HFF-Myc (cell line): ENCODE measurements at places on chromosomes 12 and 14.

DNA sequence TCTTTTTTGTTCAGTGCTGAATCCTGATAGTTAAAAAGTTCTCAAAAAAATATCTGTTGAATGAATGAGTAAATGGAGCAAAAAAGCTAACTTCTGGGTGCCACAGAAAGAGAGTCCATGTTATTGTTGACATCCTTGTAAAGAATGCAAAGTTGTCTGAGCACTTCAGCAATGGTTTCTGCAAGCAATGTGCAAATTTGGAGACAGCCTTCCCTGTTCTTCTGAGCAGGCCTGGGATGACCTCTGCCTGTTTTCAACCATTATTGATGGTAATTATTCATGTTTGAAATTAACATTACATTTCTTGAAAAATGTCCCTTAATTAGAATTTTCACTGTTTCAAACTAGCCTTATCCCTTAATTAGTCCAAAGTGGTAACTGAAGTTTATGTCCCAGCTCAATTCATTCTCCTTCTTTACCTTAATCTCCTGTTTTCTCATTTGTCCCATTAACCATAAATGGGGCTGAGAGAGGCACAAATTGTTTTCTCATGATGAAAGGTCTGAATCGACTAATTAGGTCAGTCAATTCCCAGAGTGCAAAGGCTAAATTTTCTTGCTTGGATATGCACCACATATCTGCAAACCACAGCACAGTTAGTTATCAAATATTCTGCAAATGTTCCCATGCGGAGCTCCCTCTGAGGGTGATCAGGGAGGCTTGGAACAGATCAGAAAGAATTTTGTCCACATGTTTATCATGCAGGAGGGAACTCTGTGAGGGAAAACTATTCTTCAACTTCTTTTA is 139.4 kb upstream of the KRR1 start:
- no peak for DNase-seq

- no peak for DNase-seq
Observed at GRCh38 chr12:48907245-48907644, 18.0 kb downstream of the FKBP11 start.

DNA sequence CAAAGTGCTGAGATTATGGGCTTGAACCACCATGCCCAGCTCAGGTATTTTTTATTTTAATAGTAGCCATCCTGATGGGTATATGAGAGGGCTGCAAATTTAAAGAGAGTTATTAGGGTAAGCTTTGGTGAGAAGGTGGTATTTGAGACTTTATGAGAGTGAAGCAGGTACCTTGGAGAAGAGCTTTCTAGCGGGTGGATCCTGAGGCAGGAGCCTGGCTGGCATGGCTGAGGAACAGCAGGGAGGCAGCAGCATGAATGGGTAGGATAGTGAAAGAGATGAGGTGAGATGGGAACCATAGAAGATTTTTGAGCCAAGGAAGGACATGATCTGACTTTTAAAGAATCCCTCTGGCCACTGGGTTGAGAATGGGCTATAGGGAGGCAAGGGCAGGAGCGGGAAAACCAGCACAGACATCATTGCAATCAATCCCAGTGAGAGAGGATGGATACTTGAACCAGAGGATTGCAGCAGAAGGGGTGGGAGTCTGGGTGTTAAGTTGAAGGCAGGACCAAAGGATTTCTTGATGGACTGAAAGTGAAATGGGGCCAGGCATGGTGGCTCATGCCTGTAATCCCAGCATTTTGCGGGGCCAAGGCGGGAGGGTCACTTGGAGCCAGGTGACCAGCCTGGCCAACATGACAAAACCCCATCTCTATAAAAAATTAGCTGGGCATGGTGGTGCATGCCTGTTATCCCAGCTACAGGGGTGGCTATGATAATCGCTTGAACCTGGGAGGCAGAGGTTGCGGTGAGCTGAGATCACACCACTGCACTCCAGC is 5.7 kb downstream of the SVOP start:
- no peak for DNase-seq

- no peak for DNase-seq
Observed at GRCh38 chr12:2667716-2668440, 126.9 kb upstream of the FKBP4 start.

DNA sequence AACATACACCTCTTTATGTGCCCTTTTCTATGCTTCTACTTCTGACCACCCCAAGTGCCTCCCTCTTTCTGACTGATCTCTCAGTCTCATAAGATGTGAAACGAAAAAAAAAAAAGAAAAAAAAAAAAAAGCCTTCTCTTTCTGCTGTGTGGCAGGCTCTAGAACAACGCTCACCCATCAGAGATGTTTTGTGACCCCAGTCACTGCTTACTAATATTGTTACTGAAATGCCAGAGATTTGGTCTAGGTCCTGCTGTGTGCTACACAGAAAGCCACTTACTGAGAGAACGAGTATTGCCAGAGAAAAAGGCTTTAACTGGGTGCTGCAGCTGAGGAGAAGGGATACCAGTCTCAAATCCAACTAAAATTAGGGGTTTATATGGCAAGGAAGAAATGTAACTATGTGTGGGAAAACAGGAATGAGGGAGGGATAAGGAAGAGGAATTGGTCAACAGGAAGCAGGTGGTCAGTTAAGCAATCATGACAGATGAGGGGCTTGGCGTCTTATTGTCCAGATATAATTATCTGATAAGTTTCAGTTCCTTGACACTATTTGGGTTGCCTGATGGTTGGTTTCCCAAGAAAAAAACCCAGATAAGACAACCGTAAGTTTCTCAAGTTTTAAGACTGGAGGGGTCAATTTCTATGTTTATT is 149.0 kb downstream of the NAV3 start:
- no peak for DNase-seq

GRCh38 chr14:90483571-90483974 is 86.7 kb downstream of the CALM1 start:
- no peak for DNase-seq

- DNase-seq: no peak
Observed at GRCh38 chr12:93002293-93003054, 73.4 kb upstream of the EEA1 start.

GRCh38 chr12:71449373-71450070 is 9.9 kb downstream of the LGR5 start:
- DNase-seq: no peak

DNA sequence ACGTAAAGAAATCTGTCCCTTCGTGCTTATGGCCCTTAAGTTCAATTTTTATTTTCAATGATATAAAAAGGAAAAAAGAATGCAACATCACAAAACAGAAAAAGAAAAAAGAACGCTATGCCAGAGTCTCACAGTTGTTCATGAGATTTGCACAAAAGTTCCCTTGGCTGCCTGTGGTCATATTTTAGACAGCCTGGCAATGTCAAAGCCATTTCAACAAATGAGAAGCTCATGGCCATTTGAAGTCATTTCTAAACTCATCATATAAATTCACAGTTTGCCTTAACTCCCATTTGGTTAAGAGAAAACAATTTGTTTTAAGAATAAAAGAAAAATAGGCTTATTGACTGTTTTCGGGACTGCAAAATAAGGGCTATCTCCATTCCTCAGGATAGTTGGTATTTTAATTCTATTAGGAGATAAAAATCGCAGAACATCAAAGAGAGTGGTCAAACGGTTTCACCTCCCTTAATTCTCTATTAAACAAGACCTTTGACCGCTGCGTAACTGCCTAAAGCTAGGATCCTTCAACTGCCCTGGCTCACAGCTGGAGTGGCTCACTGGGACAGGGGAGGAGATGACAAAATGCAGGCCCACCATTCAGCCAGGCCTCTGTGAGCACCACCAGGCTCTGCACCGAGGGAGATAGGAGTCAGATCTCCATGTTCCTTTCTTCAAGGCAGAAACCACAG is 119.2 kb upstream of the DAAM1 start:
- no peak for DNase-seq

DNA sequence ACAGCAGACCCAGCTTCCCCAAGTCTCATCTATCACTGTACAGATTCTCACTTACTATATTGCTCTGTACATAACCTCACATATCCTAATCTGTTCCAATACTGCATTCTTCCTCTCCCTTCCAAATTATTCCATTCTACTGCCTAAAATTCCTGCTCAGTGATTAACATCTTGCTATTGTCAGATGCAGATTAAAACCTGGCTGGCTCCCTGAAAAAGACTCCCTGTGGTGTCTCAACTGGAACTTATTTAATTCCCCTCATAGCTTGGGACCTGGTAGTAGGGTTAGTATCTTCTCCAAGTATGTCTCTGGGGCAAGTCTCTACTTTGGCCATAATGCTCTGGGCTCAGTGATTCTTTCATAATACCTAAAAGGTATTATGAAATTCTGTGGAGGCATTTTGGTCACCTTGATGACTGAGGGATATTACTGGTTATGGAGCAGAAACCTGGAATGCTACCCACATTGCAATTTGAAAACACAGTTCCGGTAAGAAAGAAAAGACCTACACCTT is 55.8 kb downstream of the PAWR start:
- DNase-seq: no peak

GRCh38 chr14:89721956-89722355 is 232.6 kb downstream of the EFCAB11 start:
- no peak for DNase-seq

DNA sequence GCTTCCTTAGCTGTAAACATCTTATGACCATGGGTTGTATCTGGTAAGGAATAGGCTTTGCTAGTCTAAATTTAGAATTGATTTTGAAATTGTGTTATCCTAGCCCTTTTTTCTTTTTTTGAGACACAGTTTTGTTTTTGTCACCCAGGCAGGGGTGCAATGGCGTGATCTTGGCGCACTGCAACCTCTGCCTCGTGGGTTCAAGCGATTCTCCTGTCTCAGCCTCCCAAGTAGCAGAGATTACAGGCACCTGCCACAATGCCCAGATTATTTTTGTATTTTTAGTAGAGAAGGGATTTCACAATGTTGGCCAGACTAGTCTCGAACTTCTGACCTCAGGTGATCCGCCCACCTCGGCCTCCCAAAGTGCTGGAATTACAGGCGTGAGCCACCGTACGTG is 2.4 kb upstream of the TUBA1B start:
- DNase-seq: no peak

DNA sequence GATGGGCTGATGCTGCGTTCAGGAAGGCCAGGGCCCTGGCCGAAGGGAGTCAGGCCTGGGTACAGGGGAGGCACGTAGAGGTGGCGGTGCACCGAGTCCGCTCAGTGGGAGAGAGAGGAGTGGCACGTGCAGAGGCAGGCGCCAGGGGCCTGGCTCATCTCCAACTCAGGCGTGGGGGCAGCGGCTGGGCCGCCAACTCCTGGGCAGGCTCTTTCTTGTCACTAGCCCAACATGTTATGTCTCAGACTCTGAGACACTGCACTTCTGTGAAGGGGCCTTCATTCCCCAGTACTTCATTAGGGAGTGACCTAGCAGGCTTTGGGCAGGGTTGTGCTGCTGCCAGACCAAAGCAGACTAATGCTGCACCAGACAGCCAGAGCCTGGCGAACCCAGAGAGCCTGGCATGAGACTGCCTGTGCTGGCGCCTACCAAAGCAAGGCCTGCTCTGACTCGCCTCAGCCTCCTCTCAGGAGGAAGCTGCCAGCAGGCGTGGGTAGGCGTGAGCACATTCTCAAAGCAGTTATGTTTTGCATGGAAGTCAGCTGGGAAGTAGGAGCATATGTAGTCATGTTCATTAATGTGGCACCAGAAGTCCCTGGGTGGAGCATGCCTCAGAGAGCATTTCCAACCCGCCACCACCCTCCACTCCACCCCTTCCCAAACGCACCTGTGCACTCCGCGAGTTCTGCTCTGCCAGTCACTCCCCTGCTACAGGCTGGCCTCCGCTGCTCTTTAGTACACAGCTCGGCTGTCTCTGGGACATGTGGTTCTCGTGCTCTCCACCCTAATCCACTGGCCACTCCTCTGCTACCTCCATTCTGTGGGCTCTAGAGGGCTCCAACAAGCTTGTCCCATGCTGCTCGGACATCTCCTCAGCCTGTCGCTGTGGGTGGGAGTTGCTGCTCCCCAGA is 9.7 kb downstream of the CKB start:
- no peak for DNase-seq

DNA sequence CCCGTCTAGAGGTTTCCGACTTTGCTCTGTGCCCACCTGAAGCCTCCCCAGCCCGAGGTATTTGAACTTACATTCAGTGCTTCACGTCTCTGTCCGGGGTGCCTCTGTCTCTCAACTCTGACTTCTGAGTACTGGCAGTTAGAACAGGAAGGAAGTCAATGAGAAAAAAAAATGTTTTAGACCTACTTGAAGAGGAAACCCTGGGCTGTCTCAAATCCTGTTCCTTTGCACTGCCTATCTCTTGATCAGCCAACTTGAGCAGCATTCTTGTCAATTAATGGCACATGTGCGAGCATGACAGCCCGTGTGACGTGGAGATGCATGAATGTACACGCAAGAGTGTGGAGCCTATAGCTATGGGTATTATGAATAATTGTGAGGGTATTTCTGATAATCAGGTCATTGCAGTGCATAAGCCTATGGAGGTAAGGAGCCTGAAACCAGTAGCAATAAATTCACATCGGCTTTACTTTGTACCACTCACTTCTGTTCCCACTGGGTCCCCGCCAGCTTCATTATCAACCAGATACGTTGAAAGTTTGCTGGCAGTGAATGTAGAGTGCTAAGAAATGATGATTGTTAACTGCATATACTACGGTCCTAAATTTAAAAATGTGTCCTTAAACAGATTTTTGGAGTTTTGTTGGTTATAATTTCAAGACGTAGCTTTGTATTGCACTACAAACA is at the start of gene ARHGDIB:
Gene ARHGDIB, minus strand, starts transcription at position 136 of the 687 bp plus-strand sequence. CDS start 10,889 bp downstream, outside the sequence.
- no peak for DNase-seq

DNA sequence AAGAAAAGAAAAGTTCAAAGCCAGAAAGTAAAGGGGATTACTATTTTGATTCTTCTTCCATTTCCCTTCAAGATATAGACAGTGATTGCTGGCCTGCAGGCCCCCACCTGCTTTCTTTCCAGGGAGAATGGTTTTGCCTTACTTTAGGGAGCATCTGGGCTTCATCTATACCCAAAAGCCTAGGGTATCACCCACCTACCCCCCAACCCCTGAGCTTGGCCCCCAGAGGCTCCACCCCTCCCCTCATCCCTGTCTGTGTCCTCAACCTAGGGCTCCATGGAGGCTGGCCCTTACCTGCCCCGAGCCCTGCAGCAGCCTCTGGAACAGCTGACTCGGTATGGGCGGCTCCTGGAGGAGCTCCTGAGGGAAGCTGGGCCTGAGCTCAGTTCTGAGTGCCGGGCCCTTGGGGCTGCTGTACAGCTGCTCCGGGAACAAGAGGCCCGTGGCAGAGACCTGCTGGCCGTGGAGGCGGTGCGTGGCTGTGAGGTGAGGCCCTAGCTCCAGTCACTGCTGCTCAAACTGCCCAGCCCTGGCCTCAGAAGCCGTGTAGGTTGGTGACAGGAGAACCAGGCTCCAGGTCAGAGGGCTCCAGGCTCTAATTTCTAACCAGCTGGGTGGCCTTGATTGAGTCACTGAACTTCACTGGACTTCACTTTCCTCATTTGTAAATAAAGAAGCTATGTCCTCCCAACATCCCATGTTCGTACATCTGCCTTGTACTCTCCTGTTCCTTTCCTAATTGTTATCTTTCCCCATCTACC is 13.6 kb downstream of the ARHGEF40 start:
- DNase-seq: no peak

DNA sequence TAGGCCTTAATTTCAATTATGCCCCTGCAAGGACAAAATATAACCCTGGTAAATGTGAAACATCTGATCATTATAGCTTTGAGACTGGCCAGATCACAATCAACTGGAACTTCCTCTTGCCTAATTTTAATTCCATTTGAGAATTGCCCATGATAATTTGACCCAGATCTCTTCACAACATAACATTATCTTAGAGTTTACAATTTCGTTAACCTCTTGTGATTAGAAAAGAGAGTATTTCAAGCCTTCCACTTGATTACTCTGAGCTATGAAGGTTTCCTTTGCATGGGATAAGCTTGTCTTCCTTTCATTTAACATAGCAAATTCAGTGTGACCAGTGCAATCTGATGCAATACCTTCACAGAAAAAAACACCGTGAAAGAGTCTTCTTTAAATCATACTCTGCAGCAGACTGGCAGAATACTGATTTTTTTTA is 143.6 kb downstream of the DUSP6 start:
- no peak for DNase-seq
